Ovary (tissue), 10 donors: ENCODE measurements at places on chromosomes 6 and 20. TPM values are rescaled to one million over a fixed set of nuclear protein-coding genes. Genes with fewer than 3 reads are reported as not detected.

RHAG gene
- polyA plus RNA-seq, result not detected

LAMP5 gene
- 39.5 TPM for polyA plus RNA-seq

ABT1 gene
- 8.5 TPM for polyA plus RNA-seq

PROKR2 gene
- polyA plus RNA-seq, result not detected

PCSK2 gene
- 6.7 TPM for polyA plus RNA-seq

NINL gene
- 14.3 TPM for polyA plus RNA-seq

ZSCAN31 gene
- polyA plus RNA-seq, result 20.8 TPM

PCED1A gene
- polyA plus RNA-seq, result 6.0 TPM

SAMD3 gene
- polyA plus RNA-seq, result 2.7 TPM

BMP7 gene
- polyA plus RNA-seq, result 0.42 TPM

C4B gene
- 326 TPM for polyA plus RNA-seq

CALHM6 gene
- 14.0 TPM for polyA plus RNA-seq

TRAPPC3L gene
- 0.08 TPM for polyA plus RNA-seq

GRCh38 chr20:57030611-57031600, 235.5 kb downstream of the BMP7 start:
- no peak for DNase-seq

DNA sequence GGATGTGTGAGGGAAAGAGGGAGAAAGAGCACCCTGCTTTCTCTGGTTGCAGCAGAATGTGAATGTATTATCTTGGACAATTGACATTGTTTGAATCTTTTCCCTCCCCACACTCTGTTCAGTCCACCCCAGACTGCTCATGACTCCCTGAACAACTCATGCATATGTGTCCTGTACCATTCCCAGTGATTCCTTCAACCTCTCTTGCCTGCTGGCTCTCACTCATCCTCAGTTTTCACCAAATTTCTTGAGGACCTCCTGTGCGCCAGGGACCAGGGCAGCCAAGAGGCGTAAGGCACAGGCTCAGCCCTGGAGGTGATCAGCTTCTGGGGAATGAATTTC, 5.4 kb downstream of the NOX3 start:
- no peak for DNase-seq

GRCh38 chr6:130503146-130503545, 137.3 kb downstream of the TMEM200A start:
- DNase-seq, result no peak

- DNase-seq, result no peak
Observed at GRCh38 chr20:37552415-37552814, 24.7 kb upstream of the BLCAP start.

DNA sequence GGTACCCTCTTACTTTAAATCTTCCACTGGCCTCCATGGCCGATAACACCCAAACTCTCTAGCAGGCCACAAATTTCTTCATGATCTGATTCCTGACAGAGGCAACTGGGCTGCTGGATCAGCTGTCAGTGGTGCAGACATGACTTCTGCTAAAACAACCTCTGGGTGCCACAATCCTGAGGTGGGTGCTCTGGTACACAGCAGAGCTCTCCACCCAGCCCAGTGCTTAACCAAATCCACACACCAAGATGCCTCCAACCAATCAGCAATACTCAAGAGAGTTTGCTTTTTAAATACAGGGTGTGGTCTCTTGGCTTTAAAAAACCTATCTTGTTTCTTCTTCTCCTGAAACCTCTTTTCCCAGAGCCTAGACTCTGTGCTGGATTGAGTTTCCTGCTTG, 126.6 kb upstream of the SPACA1 start:
- DNase-seq, result no peak

GRCh38 chr6:165762876-165763275, 99.8 kb upstream of the PDE10A start:
- DNase-seq, result no peak

DNA sequence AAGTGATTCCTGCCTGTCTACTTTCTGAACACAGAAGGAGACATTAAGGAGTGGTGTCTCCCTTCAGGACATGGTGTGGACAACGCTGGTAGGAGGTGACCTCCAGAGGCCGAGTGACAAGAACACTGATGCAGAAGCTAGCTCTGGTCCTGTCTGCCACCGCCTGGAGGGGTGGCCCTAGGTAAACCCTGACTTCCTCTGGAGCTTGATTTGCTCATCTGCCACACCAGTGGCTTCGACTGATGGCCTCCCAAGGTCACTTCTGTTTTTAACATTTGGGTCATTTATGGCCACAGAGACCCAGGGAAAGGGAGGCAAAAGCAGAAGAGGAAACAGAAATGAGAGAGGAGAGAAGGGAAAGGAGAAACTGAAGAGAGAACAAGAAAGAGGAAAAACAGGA, 49.4 kb upstream of the SLC22A23 start:
- DNase-seq, result no peak

- DNase-seq, result no peak
Observed at GRCh38 chr20:54293526-54293925, 85.6 kb downstream of the PFDN4 start.

DNA sequence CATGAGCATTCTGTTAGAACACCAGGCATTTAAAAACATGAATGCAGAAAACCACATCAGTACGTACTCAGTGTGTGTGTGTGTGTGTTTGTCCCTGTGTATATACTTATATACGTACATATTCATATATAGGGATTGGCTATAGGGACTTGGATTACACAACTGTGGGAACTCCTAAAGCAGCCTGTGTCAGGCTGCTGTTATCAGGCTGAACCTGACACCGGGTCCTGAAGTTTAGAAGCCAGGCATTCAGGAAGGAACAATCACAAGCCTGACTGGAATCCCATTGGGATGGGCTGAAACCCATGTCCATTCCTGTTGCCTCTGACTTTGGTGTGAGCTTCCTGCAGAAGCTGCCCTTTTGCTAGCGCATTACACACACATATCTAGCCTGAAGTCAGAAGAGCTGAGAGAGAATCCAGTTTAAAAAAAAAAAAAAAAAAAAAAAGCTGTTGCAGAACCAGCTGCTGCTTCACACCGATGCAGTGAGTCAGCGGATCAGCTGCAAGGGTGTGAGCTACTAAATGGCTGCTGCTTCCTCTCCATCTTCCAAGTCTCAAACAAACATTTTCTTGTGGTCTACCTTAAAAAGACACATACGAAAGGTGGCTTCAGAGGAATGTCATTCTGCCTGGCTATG, 348.1 kb downstream of the THBS2 start:
- DNase-seq, result no peak

- peak; percentile 78 for DNase-seq
Observed at GRCh38 chr6:21587961-21588480, 5.5 kb upstream of the SOX4 start.

GRCh38 chr6:146050168-146050567, 21.3 kb downstream of the GRM1 start:
- no peak for DNase-seq

DNA sequence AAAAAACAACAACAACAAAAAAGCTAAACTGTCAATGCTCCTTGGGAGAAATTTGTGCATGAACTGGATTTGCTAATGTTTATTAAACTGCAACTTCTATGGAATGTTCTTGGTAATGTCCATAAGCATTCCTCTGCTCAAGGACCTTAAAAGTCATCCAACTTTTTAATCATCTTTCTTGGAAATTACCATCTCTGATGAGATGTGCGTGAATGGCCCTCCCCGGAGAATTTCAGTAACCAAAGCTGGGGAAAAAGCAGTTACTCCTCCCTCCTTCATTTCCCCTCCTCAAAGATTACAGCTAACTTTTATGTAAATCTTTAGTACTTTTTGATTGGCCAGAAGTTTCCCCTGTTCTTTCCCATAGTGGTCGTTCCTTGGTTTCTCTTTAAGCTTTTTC, 5.2 kb downstream of the TBCC start:
- DNase-seq, result no peak

DNA sequence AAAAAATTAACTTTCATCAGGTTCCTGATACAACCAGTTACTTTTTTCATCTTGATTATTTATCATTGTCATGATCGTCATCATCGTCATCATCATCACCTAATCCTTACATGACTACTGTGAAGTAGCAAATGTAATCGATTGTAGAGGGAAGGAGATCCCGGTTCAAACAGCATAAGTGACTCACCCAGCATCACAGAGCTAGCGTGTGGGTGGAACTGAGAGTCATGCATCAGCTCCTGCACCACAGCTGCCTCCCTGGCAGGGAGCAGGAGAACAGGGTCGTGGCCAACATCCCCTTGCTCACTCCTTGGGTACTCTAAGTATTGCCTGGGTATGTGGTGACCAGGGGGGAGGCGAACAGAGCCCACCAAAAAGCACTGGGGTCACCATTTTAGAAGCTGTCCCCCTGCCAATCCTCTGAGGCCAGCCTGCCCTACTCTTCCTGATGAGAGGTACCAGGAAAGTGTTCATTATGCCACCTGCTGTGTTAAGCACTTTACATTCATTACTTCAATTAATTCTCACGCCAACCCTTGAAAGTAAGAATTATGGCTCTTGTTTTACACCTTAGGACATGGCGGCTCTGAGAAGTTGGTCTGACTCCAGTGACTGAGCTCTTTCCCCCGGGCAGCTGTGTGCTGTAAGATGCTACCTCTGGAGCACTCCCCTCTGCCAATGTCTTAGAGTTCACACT, 425.2 kb downstream of the CD83 start:
- no peak for DNase-seq

- DNase-seq, result no peak
Observed at GRCh38 chr6:44626616-44627015, 239.1 kb downstream of the CDC5L start.

DNA sequence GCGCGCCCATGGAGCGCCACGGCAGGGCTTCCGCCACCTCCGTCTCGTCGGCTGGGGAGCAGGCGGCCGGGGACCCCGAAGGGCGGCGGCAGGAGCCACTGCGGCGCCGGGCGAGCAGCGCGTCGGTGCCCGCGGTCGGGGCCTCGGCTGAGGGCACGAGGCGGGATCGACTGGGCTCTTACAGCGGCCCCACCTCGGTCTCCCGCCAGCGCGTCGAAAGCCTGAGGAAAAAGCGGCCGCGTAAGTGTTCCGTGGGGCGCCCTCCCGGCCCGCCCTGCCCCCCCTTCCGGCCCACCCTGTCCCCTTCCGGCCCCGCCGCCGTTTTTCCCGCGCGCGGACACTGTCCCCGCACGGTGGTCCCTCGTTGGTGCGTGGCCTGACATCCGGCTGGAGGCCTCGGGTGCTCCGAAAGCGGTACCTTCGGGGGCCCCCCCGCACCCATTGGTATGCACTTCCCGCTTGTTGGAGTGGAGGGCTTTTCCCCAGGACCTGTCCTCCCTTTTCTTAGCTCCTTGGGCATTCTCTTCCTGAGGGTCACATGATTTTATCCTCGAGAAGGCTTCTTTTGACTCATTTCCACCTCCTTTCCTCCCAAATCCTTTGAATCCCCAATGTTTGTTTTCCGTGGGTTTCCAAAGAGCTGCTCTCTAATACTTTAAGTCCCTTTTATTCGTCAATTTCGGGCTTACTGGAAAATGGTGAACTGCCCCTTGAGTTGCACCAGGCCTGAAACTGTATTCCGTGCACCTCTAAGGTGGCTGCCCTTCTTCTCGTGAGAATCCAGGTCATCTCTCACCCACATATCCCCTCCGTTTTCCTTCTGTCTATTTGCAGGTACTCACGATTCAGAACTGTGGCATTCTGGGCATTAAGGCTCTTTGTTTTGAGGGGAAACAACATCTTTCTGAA, 556 bp downstream of the PANK2 start:
- peak; percentile 49 for DNase-seq

GRCh38 chr6:434051-434705, 42.6 kb downstream of the IRF4 start:
- DNase-seq, result no peak

GRCh38 chr20:20593447-20594170, 118.8 kb downstream of the RALGAPA2 start:
- peak; percentile 39 for DNase-seq

DNA sequence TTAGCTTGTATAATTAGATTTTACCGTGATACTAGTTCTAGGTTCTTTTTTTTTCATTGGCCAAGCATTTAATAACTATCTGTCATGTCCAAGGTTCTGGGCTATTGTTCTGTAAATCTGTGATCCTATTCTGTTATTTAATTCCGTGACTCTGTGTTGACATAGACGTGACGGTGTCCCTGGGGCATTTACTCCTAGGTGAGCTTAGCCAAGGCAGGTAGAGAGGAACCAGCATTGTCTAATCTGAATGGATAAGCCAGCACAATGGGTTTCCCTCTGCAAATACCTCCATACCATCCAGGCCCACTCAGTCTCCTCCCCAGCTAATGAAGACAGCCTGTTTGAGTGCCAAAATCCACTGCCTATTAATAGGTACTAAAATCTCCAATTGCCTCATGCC, 8.9 kb upstream of the CDSN start:
- DNase-seq, result no peak

DNA sequence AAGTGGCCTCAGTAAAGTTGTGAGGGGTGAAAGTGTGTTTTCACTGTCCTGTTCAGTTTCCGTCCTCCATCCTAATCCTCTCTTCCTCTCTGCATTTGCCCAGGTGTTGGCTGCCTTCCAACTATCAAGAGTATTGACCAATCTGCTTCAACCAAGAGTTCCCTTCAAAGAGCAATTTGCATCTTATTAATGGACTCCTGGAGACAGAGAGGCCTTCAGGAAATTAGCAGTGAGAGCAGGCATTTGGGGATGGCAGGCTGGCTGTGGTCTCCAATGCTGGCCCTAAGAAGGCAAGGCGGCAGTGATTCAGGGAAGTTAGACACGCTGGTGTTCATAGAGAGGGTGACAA, 77.2 kb downstream of the GPR6 start:
- DNase-seq, result no peak

GRCh38 chr20:21156266-21156665, 30.4 kb downstream of the KIZ start:
- DNase-seq, result no peak

GRCh38 chr6:88477413-88477812, 311.3 kb upstream of the CNR1 start:
- no peak for DNase-seq

DNA sequence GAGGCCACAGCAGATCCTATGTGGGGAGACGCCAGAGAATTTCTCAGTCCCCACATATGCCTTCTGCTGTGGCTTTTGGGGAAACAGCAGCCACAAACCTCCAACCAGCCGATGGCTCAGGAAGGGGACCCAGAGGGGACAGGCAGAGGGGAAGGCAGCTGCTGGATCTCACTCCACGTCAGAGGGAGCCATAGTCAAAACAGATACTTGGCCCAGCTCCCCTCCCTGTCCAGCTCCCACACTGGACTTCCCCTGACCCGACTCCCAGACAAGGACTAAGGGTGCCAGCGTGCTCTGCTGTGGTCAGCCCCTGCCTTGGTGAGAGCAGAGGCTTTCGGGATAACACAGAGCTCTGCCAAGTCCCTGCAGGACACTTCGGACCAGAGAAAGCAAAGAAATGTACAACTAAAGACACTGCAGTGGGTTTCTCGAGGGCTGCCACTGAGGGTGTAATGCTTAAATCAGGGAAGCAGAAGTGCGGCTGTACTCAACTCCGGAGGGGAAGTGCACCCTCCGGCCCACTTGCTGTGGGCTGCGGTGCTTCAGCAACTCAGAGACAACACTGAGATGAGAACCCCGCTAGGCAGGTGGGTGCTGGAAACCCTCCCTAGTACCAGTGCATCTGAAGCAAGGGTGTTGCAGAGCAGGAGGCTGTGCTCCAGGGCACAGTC, 47.2 kb downstream of the RRBP1 start:
- DNase-seq, result peak; percentile 86

- no peak for DNase-seq
Observed at GRCh38 chr6:34092631-34093030, 53.3 kb downstream of the GRM4 start.

- peak; percentile 34 for DNase-seq
Observed at GRCh38 chr20:50027611-50028105, 44.9 kb downstream of the SNAI1 start.
